ENCODE measurements at places on chromosomes 7 and 10. TPM values are rescaled to one million over a fixed set of nuclear protein-coding genes. Genes with fewer than 3 reads are reported as not detected.

Gene PGAM1
- total RNA-seq: 853 TPM

- no peak for DNase-seq
Measured at GRCh38 chr10:11363497-11363896, 248.0 kb downstream of the USP6NL start.

- DNase-seq: no peak
Measured at GRCh38 chr10:113175756-113176651, 226.0 kb downstream of the TCF7L2 start.

GRCh38 chr10:28897617-28898464 is 220.5 kb downstream of the BAMBI start:
- no peak for DNase-seq

Gene SPDYE3
- not detected for total RNA-seq

DNA sequence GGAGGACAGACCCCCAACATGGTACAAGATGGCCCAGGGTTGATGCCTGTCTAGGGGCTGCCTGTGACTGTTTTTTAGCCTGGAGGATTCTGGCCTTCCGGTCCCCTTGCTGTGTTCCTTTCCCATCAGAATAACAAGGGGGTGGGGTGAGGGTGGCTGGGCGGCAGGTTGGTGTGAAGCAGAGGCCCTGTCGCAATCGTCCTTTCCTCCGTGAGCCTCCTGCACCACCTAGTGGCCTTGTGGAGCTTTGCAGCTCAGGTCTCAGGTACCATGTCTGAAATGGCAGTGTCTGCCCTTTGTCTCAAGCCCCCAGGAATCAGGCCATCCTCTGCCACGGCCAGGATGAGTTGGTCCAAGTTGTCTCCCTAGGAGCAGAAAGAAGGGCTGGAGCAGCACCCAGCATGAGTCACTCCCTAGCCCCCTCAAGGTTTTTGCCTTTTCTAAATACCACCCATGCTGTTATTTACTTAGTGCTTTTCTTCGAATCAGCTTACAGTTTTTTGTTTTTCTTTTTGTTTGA is 24.2 kb downstream of the TACR2 start:
- peak; percentile 85 for DNase-seq

Gene ANKRD61
- total RNA-seq: 1.3 TPM

DNA sequence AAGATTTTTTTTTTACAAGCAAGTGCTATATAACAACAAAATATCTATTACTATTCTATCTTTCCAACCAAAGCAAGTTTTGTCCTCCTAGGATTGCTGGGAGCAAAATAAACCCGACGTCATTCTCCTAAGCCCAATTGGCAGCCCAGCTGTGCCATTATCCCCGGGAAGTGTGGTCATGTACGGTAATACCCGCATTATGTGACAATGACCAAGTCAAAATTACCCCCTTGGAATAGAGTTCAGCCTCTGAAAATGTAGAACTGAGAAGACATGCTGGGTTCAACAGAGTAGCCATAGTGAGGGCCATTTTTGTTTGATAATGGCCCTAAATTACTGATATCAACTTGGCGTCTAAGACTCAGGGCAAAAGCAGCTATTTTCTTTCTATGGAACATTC is 215.5 kb downstream of the LRRTM3 start:
- DNase-seq: no peak

DNA sequence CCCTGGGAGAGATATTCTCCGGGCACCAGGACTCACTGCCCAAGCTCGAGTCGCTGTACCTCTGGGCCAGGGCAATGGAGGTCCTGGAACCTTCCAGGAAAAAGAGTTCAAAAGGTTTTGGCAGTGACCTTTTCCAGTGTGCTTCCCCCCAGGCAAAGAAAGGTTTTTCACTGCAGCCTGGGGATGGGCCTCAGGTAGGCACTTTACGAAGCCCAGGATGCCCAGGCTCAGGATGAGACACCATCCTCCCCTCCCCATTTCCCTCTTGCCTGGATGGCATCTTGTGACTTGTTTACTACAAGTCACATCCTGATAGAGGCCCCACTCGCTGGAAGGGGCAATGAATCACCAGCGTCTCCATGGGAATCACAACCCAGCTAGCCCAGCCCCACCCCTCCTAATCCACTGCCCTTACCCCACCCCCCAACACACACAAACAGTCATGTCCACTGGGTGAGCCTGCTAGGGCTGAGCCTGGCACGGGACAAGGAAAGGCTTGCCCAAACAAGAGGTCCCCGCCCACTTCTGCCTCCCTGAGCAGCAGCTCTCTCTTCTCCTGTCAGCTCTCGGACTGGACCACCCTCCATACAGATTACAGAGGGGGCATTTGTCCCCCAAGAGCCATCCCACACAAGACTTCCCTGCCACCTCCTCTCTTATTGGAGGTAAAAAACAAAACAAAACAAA is 93.8 kb upstream of the SMNDC1 start:
- DNase-seq: peak; percentile 97

Gene GPR26
- not detected for total RNA-seq

GRCh38 chr10:33643042-33643441 is 308.6 kb upstream of the NRP1 start:
- no peak for DNase-seq

Gene LAMB1
- 128 TPM for total RNA-seq

- DNase-seq: no peak
Measured at GRCh38 chr7:12553416-12553815, 17.1 kb upstream of the SCIN start.

DNA sequence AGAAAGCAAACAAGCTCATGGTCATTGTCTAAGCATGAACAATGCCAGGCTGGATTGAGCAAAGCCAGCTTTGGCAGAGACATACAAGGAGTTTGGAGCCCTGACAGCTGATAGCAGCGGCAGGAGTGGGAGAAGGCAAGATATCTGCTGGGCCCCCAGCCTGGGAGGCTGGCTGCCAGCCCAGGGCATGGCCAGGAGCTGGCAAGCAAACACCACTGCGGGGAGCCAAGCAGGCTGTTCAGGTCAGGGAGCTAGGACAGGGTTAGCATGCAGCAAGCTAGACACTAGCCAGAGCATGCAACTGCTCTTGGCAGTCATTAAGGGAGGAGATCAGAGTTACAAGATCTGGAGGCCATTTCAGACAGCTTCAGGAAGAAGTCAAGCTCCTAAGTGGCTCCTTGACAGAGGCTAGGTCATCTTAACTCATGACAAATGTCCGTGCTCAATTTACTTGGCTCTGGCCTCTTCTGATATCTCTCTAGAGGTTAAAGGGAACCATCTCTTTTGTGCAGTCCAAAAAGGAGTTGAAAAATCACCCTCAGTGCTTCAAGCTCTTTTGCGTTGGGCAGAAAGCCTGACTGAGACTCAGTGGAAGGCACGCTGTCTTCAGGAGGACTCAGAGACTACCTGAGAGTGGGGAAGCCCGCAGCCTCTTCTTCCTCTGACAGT is 436.8 kb upstream of the C7orf33 start:
- DNase-seq: no peak

GRCh38 chr10:28343252-28343651 is 40.4 kb upstream of the MPP7 start:
- no peak for DNase-seq

GRCh38 chr7:31853380-31853779 is 166.4 kb downstream of the PPP1R17 start:
- peak; percentile 63 for DNase-seq

- DNase-seq: peak; percentile 42
Measured at GRCh38 chr7:48168159-48168558, 3.1 kb upstream of the ABCA13 start.

- no peak for DNase-seq
Measured at GRCh38 chr7:99125505-99125865, 18.4 kb downstream of the SMURF1 start.

DNA sequence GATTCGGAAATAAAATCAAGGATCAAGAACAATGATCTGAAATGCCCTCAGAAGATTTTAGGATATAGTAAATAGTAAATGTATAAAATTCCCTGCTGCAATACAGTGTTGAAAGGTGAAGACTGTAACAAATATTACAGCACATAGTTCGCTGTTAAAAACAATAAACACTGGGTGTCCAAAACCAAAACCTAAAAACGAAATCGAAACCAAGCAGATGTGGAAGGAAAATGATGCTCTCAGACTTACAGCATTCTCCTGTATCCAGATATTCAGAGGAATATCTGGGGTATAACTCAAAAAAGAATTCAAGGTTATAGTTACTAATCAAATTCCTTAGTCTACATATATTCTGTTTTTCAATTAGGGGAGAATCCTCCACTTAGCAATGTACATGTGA is 708.1 kb upstream of the PCDH15 start:
- DNase-seq: peak; percentile 34

- DNase-seq: no peak
Measured at GRCh38 chr7:42185726-42186125, 51.3 kb downstream of the GLI3 start.

Gene ARMH3
- total RNA-seq: 3.1 TPM

- no peak for DNase-seq
Measured at GRCh38 chr7:156897673-156898072, 4.7 kb upstream of the LMBR1 start.

GRCh38 chr7:87451187-87451586 is 24.3 kb downstream of the ABCB4 start:
- DNase-seq: no peak

Gene TMEM184A
- total RNA-seq: 2.3 TPM

GRCh38 chr7:28988810-28989209 is 30.7 kb upstream of the TRIL start:
- peak; percentile 96 for DNase-seq

DNA sequence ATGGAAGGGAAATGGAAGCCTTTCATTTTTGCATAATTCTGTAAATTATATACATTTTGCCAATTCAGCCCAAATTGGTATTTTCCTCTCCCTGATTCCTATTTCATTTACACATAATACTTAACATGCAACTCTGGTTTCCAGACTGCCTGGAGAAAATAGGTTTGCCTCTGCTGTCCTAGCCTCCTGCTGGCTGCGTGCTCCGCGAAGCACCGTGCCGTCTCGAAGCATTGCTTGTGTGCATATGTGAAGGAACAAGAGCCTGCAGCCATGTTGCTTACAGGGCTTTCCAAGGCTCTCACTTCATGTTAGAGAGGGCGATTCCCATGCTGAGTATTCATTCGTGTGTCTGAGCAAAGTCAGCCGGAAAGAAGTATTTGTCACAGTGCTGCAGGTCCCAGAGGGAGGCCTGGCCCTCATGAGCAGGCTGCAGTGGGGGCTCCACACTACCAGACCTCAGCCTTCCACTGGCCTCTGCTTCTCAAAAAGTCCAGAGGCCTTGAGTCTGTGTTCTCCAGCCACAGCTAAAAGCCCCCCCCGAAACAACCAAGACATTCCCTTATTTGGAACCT is 66.5 kb downstream of the CLRN3 start:
- DNase-seq: no peak

Gene ZNF425
- total RNA-seq: 1.7 TPM

Gene LRIT2
- not detected for total RNA-seq

DNA sequence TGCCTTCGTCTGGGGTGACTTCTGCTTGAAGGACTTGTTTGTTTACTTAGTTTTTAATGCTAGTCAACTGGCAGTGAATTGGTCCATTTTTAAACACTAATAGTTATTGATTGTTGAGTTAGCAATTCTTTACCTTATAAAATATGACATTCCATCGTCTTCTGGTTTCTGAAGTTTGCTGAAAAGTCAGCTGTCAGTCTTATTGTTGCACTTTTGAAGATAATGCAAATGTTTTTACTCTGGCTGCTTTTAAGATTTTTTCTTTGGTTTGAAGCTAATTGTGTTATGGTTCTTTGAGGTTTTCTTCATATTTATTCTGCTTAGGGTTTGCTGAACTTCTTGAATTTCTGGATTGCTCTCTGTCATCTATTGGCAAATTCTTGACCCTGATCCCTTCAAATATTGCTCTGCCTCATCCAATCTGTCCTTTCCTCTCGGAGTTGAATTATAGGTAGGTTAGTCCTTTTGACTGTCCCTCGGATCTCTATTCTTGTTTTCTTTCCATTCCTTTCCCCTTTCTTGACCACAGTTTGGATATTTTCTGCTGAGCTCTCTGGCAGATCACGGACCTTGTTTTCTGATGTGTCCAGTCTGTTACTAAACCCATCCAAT is 24.2 kb downstream of the MGMT start:
- DNase-seq: no peak

DNA sequence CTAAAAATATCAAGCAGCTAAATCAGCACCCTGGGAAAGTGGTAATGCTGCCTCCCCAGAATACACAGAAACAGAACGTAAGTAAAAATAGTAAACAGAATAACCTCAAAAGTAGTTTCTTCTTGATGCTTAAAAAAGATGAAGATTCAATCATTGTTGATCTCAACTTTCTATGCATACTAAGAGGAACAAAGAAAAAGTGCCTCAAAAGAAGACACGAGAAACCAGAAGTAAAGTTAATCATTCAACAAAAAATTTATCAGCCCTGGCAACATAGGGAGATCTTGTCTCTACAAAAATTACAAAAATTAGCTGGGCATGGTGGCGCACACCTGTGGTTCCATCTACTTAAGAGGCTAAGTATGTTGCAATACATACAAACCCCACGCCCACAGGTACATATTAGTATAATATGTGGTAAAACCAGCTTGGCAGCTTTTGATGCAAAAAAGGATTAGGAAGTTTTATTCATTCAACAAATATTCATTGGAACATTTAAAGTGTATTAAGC is 153.7 kb downstream of the NRBF2 start:
- DNase-seq: no peak

GRCh38 chr10:75107756-75108683 is 3.4 kb upstream of the SAMD8 start:
- DNase-seq: no peak

DNA sequence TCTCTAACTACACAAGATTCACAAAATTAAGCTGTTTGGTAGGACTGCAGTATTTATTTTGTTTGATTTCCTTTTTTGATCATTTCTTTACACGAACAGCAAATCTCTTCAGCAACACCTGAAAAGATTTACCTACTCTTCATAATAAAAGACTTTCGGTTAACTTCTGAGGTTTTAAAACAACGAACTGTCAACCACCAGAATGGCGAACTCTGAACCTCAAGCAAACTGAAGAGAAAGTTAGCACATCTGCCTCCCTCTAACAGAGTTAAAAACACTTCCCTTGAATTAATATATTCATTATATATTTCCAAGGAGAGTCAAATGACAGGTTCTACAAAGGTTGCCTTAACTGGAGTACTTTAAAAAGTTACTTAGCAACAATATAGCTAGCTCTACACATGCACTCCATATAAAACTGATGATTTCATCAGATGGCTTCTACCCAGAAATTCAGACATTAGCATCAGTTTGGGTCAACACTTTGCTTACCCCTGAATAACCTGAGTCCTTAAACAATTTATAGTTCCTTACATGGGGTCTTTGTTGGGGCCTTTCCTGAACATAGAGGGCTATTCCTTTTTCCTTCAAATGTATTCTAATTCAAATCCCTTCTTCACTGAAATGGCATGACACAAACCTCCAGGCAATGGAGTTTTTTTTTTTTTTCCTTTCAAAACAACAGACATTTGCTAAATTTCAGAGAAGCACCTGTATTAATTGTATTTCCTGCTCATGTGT is 118.3 kb downstream of the SEM1 start:
- no peak for DNase-seq

DNA sequence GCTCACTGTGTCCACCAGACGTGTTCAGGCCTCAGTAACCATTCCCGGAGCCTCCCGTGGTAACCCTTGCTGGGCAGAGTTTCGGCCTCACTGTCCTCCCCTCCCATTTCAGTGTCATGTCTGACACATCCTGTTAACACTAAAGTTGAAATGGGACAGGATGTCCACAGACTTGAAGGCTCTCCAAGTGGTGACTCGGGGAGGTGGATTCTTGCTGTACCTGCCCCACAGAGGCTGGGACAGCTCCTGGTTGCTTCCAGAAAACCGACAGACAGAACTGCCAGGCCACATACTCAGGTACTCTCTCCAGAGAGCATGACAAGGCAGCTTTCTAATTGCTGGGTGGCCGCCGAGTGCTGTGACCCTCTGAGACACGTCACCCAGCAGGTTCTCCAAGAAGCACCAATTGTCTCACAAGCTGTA is 17.9 kb upstream of the CYTH3 start:
- DNase-seq: peak; percentile 20

GRCh38 chr10:49579621-49580020 is 30.5 kb upstream of the SLC18A3 start:
- DNase-seq: no peak

Gene NCOA4
- total RNA-seq: 184 TPM

Gene PNLIPRP1
- total RNA-seq: not detected
